ENCODE measurements at places on chromosomes 4 and X.
A peak's percentile ranks its signal among the peaks of the same experiment; 100 is the strongest.

DNA sequence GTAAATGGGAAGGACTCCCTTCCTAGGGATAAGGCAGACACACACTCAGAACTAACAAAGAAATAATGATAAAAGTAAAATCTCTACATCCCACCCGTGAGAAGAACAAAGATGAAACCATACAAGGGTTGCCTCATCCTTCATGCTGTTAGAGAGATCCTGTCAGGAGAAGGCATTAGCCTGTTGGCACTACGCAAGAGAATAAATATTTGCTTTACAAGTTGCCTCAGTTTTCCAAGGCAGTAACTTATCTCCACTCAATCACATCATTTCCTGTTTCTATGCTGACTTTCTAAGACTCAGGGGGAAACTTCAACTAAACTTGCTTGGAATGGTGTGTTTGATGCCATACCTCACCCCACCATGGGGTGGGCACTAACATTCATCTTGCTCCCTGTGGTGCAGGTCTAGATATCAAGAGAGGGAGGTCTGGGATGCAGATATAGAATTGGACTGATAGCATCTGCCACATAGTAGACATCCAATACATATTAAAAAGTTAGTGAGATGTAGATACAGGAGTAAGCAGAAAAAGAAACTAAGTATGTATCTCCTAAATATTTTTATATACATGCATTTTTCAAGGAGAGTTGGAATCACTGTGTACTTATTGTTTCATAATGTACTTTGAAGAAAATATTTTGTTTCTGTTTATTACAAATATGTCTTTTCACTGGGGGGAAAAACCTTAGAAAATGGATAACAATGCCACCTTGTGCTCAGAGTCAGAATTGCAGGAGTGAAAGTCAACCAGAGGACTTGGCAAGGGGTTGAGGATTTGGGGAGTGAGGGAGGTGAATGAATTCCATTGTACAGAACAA is 57.2 kb upstream of the BEX4 start:
- no peak for DNase-seq

DNA sequence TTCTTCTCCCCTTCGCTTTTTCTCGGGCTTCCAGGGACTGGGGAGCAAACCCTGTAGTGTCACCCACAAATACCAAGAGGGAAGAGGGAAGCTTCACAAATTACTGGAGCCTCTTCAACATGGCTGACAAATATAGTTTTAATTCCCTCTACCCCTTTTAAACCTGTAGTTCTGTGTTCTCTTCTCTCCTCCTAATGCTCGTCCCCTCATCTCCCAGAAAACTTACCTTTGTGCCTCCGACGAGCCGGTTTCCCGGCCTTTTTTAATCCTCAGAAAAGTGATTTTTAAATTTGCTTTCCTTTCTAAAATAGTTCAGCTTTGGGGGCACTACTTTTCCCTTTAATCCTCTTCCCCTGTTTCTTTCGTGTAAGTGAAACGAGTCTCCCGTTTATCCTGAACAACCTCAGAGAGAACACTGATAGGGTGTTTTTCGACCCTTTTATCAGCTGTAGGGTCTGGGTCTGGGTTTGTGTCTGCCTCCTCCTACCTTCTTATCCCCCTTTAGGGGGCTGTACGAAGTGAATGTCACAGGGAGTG is 408 bp downstream of the TET2 start:
- DNase-seq, result no peak

GRCh38 chr4:185004562-185005218 is 13.6 kb upstream of the HELT start:
- no peak for DNase-seq

- no peak for DNase-seq
Measured at GRCh38 chr4:117893207-117893606, 141.1 kb upstream of the NDST3 start.

- no peak for DNase-seq
Measured at GRCh38 chr4:156830351-156830750, 141.2 kb downstream of the PDGFC start.

GRCh38 chrX:13695601-13696115 is 6.7 kb downstream of the RAB9A start:
- DNase-seq, result peak; percentile 20

DNA sequence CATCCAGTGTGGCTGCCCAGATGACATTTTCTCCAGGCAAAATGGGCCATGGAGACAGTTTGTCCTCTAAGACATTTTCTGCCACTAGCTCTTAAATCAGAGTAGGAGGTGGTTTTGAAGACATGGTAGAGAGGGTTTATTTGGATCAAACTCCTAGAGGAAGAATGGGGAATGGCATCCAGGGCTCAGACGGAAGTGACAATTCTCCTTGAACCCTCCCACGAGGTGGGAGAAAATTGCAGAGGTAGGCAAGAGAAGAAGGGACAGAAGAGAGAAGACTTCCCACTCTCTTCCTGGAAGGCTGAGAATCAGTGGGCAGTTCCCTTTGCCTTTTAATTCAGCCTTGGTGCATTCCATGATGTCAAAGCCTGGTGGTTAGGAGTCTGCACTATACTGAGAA is 194.0 kb downstream of the SMIM20 start:
- no peak for DNase-seq

DNA sequence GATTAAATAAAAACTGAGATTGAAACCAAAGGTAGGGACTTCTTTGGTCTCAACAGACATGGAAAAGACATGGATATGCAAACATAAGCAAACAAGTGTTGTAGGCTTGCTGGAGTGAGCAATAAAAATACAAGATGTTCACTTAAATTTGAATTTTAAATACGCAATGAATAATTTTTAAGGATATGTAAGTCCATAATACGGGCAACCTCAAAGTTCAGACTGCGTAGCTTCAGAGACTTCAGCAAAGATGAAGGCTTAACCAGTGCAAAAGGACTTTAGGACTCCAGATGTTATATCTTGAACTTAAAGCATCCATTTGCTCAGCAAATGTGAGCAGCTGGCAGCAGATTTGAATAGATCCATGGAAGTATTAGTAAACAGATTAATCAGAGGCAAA is 549.3 kb downstream of the ARAP2 start:
- no peak for DNase-seq

GRCh38 chr4:8854016-8854415 is 17.6 kb downstream of the HMX1 start:
- DNase-seq, result no peak

DNA sequence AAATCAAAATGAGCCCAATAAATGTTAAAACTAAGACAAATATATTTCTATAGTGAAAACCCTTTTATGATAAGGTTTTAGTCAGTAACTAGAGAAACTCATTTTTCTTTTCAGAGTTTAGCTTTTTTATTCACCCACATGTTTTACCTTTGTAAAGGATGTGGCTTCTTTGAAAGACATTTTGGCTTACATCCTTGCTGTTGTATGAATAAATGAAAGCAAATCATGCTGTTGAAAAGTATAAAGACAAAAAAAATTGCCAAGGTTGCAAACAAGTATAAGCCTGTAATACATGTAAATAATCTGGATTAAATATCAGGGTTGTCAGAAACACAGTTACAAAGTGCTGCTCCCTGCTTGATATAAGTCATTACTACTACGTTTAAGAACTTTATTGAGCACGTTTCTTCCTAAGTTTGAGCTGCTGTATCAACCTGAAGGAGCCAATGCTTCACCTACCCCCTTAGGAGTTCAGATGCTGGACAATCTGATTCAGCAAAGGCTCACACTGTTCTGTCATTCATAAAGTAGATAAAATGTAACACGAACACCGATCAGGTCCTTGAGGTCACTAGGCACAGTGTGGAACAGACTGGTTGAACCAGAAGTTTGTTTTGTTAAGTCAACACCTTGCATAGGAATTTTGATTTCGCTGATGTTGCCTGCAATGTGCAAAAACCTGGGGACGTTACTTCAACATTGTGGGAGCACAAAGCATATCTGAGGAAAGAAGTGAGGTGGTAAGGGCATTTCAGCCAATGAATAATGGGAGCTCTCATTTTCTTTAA is 321.2 kb upstream of the BMP3 start:
- DNase-seq, result no peak

GRCh38 chr4:105068516-105068915 is 78.2 kb upstream of the TET2 start:
- no peak for DNase-seq

GRCh38 chrX:19955306-19955705 is 35.6 kb downstream of the BCLAF3 start:
- no peak for DNase-seq

- DNase-seq, result no peak
Measured at GRCh38 chr4:156293657-156294297, 340.1 kb upstream of the CTSO start.

DNA sequence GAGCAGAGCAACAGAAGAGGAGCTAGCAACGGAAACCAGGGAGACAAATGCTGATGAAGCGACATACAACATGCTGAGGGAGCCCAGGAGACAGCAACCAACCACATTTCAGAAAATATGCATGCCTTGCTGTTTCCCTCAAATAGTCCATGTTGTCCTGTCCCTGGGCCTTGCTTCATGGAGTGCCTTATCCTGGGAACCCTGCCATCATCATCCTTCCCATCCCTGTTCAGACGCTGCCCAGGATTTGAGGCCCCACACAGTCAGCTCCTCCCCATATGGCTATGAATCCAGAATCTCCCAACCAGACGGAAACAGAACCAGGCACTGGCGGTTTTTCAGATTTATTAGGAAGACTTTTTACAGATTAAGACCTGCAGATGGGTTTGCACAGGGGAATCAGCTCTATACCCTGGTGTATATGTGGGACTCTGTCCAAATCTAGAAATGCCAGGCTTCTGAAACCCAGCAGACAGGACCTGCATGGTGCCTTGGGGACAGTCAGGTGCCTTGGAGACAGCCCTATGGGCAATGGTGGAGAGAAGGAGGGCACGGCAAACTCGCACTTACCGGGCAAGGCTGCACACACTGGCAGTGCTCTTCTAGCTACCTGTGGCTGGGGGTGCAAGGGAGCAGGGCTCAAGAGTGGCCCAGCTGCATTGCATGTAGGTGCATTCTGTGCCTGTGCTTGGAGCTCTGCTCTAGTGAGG is 199.7 kb upstream of the MAMLD1 start:
- DNase-seq, result no peak

GRCh38 chrX:134246282-134246681 is 9.3 kb downstream of the CCDC160 start:
- DNase-seq, result no peak

- no peak for DNase-seq
Measured at GRCh38 chrX:31200430-31200829, 128.6 kb upstream of the FTHL17 start.

DNA sequence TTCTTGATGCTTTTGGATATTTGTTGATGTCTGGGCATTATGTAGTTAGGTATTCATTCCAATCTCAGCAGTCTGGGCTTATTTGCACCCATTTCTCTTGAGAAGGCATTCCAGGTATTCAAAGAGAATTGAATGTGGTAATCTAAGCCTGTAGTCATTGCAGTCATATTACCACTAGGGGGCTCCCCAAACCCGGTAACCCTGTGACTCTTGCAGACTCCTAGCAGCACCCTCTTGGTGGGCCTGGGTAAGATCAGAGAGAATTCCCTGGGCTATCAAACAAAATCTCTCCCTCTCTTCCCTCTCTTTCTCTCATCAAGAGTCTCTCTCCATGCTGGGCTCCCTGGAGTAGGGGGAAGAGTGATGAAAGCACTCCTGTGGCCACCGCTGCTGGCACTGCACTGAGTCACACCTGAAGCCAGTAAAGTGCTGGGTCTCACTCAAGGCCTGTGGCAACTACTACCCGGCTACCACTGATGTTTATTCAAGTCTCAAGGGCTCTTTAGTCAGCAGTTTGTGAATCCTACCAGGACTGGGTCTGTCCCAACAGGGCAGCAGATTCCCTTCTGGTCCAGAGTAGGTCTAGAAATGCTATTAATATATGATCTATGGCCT is 187.7 kb upstream of the NUDT10 start:
- DNase-seq, result peak; percentile 7

GRCh38 chr4:149161247-149161646 is 654.4 kb downstream of the IQCM start:
- no peak for DNase-seq

DNA sequence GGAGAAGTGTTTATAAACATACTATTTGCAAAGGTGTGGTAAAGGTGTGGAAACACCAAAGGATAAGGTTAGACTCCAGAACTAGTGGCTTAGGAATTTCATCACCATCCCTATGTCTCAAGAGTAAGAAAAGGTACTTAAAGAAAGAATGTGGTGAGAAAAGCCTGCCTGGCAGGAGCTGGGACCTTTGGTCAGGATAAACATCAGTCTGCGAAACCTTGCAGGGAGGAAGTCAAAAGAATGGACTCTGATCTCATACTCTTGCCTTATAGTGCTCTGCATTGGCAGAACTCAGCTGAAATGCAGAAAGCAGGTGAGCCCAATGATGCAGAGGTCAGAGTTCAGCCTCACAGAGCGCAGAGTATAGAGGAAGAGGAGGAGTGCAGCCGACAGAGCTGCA is 97.2 kb upstream of the NR3C2 start:
- DNase-seq, result peak; percentile 86

- DNase-seq, result no peak
Measured at GRCh38 chr4:139647184-139647583, 18.4 kb upstream of the MGST2 start.

DNA sequence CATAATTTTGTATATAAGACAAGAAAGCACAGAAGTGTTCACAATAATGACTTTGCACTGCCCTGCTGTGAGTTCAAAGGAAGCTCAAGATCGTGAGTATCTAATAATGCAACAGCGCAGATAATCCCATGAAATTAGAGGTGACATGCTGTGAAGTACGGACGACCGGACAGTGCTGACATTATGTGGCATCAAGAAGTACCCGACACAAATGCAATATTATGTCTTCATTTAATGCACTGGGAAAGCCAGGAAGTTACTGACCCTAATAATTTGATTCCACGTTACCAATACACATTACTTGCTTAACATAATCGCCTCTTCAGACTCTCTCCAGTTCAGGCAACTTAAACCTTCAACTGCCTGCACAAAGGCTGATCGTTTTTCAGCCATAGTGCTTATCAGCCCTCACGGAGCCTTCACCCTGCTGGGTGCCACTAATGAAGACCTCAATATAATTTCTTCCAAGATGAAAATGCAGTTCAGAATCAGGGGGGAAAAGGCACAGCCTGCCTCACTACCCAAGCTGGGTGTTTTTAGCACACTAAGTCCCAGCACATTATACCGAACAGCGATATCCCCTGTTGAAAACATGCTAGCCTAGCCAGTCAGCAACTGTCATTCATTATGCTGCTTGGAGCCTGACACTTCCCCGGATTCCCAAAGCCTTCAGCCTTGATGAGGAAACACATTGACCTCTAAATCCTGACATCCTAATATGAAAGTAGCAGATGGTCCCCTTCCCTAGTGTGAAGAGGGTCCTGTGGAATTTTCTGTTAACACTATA is 56.1 kb downstream of the SLC7A11 start:
- no peak for DNase-seq

GRCh38 chrX:96002431-96002830 is 682.2 kb upstream of the DIAPH2 start:
- DNase-seq, result no peak

DNA sequence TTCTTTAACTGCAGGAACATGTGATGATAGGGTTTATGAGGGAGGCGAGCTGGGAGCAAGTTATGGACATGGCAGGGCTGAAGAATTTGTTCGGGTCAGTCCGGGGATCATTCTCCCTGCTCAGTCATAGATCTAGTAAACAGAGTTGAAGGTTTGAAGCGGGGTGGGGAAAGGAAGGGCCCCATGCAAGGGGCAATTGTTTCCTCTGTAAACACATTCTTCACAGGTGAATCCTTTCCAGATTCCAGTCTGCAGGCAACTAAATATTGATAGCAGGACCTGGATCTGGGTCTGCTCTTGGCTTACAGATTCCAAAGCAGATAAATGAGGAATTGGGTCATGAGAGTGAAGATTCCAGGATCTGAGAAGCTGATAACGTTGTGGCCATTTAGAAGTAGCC is 44.3 kb upstream of the ARHGAP24 start:
- no peak for DNase-seq

Data from large intestine (tissue), 12 donors.